GM19239 (cell line): ENCODE measurements at places on chromosomes 11 and 22.

- DNase-seq, result no peak
Observed at GRCh38 chr11:67731583-67731982, 57.2 kb upstream of the ALDH3B2 start.

GRCh38 chr11:120835601-120836228 is 188.2 kb upstream of the TBCEL start:
- DNase-seq, result peak; percentile 60

GRCh38 chr11:16881074-16881709 is 133.0 kb downstream of the PLEKHA7 start:
- no peak for DNase-seq

- peak; percentile 64 for DNase-seq
Observed at GRCh38 chr22:46734830-46735453, 3.1 kb downstream of the CERK start.

DNA sequence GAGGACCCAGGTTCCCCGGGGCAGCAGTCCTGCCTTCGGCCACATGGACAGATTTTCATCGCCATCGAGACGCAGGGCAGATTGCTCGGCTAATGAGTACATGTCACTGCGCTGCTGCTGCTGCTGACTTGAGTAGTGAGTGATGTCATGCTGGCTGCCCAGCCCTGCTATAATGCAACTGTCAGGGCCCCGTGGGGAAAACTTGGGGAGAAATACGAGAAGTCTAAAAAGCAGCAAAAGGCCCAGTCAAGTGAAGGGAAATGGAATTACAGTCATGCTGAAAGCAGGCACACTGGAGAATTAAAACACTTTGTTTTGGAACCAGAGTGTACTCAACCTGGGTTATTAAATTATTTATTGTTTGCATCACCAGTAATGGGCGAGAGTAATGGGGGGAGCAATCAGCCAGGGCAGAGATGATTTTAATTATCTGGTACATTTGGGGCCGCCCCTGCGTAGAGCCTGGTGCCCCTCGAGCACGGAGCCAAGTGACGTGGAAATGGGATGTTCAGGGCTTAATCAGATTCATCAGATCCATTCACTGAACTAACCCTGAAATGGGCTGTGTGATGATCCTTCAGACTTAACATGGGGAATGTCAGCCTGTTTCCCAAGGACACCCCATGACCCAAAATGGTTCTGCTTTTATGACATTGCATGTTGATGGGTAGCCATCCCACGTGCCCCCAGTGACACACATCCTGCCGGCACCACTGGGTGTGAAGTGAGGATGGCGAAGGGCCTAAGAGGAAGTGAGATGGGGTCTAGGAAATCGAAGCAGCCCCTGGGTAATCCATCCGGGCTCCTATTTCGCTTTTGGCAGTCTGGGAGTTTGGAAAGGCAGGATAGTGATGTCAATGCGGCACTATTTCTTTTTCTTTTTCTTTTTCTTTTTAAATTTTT is 241.6 kb upstream of the CADM1 start:
- no peak for DNase-seq

DNA sequence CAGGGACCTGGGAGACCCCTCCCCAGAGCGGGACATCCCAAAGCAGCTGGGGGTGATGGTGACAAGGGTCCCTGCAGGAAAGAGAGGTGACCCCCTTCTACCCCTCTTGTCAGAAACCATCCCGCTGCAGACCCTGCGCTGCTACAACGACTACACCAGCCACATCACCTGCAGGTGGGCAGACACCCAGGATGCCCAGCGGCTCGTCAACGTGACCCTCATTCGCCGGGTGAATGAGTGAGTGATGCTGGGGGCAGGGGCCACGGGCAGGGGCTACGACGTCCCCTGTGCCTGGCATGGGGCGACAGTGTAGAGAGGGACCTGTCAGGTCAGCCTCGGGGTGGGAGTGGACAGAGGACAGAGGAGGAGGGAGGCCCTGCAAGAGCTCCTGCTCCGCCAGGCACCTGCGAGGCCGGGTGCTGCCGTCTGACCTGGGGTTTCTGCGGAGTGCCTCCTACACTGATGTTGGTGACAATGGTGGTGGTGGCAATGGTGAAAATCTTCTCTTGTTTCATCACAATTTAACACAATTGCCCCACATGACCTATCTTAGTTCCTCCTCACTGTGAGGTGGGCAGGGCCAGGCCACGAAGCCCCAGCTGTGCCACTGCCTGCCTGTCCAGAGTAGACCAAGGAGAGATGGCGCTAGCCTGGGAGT is 9.8 kb downstream of the CSF2RB start:
- DNase-seq, result no peak

DNA sequence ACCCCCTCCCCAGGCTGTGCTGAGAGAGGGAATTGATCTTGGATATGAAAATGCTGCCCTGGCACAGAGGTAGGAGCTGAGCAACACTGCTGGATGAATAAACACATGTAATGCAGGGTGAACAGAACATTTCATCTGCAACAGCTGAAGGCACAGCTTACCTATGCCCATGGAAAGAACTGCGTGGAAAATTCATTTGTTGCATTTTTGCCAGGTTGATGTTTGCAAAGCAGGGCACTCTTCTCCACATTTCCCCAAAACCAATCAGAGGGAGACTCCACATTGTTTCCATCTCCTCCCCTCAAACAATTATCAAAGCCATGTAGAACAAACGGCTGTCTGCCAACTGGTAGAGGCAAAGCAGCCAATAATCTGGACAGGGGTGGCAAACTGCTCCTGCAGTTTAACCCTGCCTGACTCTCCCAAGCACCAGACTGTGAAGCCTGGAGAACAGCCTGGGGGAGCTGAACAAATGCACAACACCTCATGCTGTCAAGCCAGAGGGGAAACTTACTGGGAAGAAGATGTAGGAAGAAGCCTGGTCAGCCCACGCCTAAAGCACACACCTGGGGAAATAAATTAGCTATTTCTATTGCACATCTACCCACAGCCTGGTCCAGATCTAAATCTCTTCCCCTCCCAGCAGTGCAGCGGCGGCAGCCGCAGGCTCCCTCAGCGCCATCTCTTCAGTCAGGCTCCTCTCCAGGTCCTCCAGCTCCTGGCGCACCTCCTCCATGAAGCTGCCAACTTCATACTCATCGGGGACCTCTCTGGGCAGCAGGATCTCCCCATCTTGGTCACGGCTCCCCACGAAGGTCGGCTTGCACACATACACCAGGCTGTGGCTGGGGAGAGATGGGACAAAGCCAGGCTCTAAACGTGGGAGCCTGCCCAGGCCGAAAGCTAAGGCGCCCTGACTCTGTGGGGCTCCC is 44.3 kb downstream of the DKK3 start:
- DNase-seq, result no peak

- no peak for DNase-seq
Observed at GRCh38 chr11:94766713-94767206, 1.4 kb upstream of the AMOTL1 start.

DNA sequence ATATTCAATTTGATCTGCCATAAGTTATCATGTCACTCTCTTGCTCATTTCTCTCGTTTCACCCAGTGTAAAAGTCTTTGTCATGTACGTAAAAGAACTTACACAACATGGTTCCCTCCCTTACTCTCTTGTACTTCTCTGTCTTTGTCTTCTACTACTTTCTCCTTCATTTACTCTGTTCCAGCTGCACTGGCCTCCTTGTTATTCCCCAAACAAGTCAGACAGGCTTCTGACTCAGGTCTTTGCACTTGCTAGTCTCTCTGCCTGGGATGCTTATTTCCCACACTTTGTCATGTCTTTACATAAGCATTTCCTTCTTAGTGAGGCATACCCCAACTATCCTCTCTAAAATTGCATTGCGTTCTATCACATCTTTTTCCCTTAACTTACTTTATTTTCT is 117.3 kb downstream of the CYP2R1 start:
- DNase-seq, result no peak

DNA sequence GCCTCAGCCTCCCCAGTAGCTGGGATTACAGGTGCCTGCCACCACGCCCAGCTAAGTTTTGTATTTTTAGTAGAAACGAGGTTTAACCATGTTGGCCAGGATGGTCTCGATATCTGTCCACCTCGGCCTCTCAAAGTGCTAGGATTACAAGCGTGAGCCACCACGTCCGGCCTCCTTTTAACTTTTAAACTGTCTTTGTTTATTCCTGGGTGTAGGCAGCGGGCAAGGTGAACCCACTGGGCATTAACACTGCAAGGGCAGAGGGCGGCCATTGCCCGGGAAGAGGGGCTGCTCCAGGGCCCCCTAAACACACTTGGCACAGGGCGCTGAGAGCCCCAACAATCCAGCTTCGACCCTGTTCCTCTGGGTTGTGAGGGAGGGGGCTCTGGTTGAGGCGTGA is 693.6 kb downstream of the BRD1 start:
- no peak for DNase-seq

GRCh38 chr11:102289592-102289991 is 27.7 kb upstream of the BIRC3 start:
- no peak for DNase-seq

DNA sequence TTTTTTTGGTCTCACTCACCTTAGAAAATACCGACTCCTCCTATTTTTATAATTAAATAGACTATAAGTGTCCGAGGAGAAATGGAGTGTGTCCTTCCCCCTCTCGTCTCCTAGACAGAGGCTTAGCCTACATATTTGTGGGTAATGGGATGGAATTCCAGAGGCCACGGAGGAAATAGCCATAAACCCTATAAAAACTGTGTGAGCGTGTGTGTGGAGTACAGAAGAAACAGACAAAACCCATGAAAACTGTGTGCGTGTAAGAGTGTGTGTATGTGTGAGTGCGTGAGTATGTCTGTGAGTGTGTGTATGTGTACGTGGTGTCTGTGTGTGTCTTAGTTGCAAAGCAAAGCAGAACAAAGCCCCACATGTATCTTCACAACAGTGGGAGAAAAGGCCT is 883.5 kb downstream of the OPCML start:
- DNase-seq, result no peak

- DNase-seq, result no peak
Observed at GRCh38 chr11:3942956-3943497, 87.6 kb downstream of the STIM1 start.

- DNase-seq, result peak; percentile 15
Observed at GRCh38 chr11:94767701-94768601, at the start of gene AMOTL1. Gene AMOTL1, plus strand, starts transcription at chr11:94768356. Its CDS starts 156 bp downstream, at chr11:94768512.

DNA sequence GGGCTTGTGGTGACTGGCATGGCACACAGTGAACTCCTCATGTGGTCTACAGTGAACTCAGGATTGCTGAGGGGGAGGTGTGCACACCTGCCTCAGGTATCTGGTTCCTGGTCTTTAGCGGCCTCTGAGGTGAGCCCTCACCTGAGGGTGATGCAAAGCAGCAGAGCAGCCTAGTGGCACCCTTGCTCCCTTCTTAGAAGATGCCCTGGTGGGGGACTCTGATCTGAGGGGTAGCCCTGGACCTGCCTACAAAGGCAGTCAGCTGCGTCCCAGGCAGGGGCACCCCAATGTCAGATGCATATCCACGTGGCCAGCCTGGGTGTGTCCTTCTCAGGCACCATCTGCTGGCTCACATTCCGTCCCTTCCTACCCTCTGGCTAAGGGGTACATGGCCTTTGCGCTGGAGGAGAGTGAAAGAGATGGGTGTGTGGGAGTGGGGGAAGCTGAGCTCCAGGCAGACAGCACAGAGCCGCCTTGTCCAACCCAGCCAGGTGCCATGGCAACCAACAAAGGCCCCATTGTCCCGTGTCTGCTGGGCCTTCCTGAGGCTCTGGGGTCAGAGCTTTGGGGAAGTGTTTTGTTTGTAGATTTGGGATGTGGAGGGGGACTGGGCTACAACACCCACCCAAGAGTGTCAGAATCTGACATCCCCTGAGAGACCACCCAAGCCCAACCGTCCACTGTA is 5.8 kb downstream of the PLEKHB1 start:
- no peak for DNase-seq

GRCh38 chr22:35991168-35991567 is 37.5 kb downstream of the RBFOX2 start:
- DNase-seq, result no peak
